Stimulated activated CD4-positive, alpha-beta T cell treated with anti-CD3 and anti-CD28 coated beads, Interleukin-4, amount 100 ng/mL, for 48 hours (primary cell): ENCODE measurements at places on chromosomes 3 and 15.

GRCh38 chr3:130932979-130933378, 39.1 kb downstream of the ATP2C1 start:
- DNase-seq = no peak

- no peak for DNase-seq
Measured at GRCh38 chr15:33654860-33655259, 313.4 kb upstream of the CHRM5 start.

DNA sequence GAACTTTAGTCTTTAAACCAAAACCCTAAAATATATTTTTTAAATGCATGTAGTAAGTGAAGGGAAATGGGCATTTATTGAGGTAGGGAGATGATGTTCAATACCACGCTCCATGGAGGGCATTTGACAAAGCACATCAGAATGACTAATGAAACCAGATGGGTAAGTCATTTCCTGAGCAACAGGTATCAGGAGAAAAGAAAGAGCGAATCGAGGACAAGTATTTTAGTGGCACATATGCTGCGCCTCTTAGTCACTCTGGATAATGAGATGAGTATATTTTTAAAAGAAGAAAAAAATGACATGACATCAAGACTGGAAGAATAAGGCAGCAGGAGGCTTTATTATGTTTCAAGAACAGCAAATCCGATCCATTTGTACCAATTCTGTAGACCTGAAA, 129.0 kb upstream of the ARHGEF3 start:
- no peak for DNase-seq

GRCh38 chr15:95278532-95279245, 1047.3 kb downstream of the MCTP2 start:
- no peak for DNase-seq

GRCh38 chr3:113717308-113717707, 20.9 kb upstream of the USF3 start:
- no peak for DNase-seq

DNA sequence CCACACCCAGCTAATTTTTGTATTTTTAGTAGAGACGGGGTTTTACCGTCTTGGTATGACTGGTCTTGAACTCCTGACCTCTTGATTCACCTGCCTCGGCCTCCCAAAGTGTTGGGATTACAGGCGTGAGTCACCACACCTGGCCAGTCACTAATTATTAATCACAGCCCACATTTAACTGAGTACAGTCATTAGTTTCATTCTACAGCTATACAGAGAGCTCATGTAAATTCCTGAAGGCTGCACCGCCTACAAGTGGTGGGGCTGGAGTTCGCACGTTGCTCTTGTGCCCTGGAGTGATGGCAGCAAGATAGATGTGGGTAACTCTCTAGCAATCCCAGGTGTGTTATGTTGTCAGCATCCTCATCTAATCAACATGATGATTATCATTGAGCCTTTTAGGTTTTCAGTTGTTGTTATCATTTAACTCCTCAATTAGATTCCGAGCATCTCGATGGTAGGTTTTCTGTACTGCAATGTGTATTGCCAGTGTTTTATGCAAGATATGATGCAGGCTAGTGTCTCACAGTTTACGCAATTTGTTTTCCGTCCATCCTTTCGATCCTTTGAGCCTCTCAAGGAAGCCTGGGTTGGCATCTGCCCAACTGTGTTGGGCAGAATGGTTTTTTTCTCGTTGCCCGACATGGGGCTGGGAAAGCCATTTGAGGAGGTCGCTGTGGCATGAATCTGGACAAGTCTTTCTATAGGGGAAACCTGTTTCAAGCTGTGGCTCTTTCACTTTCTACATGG, 216.3 kb downstream of the LPP start:
- no peak for DNase-seq

GRCh38 chr15:62770111-62770660, 272.4 kb upstream of the TPM1 start:
- no peak for DNase-seq

- DNase-seq = no peak
Measured at GRCh38 chr3:171835116-171835515, 8.0 kb upstream of the TMEM212 start.

DNA sequence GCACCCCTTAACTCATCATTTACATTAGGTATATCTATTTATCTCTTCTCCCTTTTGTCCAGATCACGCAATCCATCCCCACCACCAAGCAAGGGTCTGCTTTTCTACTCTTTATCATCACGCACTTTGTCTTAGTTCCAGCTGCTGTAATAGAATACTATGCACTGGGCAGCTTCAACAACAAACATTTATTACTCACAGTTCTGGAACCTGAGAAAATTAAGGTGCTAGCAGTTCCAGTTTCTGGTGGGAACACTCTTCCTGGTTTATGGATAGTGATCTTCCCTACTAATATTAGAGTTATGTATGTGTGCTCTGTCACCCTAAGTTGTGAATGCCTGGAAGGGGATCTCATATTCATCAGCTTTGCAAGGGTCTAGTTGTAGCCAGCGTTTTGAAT, 687.0 kb downstream of the NTRK3 start:
- DNase-seq = no peak
